Foreskin keratinocyte (primary cell): ENCODE measurements at places on chromosomes 2 and 18. TPM values are rescaled to one million over a fixed set of nuclear protein-coding genes. Genes with fewer than 3 reads are reported as not detected.

The PPM1G gene
- total RNA-seq: 128 and 169 TPM in 2 replicates

The TUBA3E gene
- total RNA-seq: not detected in 2 replicates

The FOXD4L1 gene
- 0.03 and 0.11 TPM in 2 replicates for total RNA-seq

The LRP2 gene
- not detected in 2 replicates for total RNA-seq

The MFF gene
- 72.3 and 78.9 TPM in 2 replicates for total RNA-seq

The ACTG2 gene
- total RNA-seq: 0.21 and 0.37 TPM in 2 replicates

The SAG gene
- total RNA-seq: not detected in 2 replicates

The CD302 gene
- total RNA-seq: 1.2 and 1.3 TPM in 2 replicates

The PARD3B gene
- 1.5 and 1.7 TPM in 2 replicates for total RNA-seq

The DNAJC5G gene
- not detected in 2 replicates for total RNA-seq
